Stimulated activated CD4-positive, alpha-beta T cell treated with anti-CD3 and anti-CD28 coated beads, Interleukin-15, amount 100 ng/mL, for 1 hour (primary cell): ENCODE measurements at places on chromosomes 4 and X.

DNA sequence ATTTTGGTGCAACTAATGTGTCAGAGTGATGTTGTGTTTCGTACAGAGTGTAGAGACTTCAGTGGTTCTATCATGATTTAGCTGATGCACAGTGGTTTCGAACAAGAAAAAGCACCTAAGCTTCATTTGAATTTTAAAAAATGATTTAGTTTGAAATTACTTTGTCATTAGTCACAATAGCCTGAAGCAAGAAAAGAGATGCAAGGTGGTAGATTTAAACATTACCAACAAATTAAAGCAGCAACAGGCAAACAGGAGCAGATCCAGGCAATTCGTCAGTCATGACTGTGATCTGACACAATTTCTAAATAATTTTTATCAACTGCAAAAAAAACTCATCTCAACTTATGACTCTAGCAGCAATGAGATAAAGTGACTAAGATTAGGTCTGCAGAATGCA, 24.6 kb upstream of the COX7B2 start:
- no peak for DNase-seq

DNA sequence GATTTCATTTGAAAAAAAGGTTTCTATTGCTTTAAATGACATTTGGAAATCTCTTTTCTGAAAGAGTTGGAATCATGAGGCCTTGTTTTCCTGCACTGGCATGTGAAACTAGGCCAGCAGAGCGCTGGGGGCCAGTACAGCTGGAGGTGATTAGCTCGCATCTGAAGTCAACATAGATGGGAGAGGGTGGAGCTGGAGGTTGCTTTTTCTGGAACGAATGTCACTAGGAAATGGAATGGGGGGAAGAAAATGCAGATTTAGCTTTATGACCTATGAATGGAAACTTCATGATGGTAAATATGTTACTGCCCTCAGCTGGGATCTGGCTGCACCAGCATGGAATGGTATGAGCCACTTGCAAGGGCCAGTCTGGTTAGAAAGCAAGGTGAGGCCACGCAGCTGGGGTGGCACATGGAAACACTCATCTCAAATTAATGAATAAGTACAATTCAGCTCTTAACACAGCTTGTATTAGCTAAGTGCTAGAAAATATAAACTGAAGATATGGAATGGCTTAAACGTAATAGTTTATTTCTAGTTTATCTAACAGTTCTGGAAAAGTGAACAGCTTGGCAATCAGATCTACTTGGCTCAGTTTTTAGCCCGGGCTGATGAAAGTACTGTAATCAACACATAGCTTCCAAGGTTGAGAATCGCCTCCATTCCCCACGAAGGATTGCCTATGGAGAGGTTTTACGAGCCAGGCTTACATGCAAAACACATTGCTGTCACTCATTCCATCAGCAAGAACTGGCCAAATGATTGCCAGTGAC, 32.5 kb downstream of the SLC10A6 start:
- DNase-seq: no peak

- DNase-seq: no peak
Observed at GRCh38 chr4:44237643-44238042, 211.0 kb downstream of the KCTD8 start.

- no peak for DNase-seq
Observed at GRCh38 chrX:150864127-150864526, 34.3 kb downstream of the CD99L2 start.

DNA sequence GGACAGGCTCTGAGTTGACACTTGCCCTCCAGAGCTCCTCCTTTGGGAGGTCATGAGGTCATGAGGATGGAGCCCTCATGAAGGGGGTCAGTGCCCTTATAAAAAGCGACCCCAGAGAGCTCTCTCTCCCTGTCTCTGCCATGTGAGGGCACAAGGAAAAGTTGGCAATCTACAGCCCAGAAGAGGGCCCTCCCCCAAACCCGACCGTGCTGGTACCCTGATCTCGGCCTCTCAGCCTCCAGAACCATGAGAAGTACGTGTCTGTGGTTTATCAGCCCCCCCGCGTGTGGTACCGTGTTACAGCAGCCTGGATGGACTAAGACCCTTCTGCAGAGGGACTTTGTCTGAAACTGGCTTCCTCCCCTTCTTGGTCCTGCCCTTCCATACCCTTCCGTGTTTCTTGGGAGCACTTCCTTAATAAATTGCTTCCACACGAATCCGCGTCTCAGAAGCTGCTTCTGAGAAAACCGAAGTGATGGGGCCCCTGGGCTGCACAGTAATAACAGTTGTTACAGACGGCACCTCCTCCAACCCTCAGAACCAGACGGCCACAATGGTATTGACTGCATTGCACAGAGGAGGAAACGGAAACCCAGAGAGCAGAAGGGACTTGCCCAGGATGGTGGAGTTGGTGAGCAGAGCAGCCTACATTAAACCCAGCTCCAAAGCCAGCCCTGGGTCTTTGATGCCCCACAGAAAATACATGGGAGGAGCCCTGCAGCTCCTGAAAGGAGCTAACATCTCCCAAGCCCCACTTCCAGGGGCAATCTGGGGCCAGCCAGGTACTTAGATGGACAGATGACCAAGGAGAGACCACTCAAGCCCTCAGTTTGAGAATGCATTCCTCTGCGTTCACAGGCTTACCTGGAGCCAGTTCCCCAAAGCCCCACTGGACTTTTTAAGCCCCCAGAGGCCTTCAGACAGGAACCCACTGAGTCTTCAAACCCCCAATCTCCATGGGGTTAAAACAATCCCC, 242.7 kb downstream of the BCOR start:
- DNase-seq: peak; percentile 57

GRCh38 chr4:70833675-70834074, 6.0 kb downstream of the GRSF1 start:
- no peak for DNase-seq

DNA sequence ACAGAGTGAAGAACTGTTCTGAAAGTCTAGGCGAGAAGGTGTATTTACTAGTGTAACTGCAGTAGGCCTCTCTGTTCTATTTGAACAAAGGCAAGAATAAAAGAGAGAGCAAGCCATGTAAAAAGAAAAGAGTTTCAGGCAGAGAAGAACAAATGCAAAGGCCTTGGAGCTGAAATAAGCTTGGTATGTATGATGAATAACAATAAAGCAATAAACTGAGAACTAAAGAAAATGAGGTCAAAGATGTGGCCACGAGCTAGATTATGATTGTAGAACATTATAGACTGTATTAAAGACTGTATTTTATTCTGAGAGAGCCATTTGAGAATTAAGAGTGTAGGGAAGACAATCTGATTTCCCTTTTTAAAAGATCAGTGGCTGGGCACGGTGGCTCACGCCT, 160.5 kb downstream of the LRBA start:
- no peak for DNase-seq

DNA sequence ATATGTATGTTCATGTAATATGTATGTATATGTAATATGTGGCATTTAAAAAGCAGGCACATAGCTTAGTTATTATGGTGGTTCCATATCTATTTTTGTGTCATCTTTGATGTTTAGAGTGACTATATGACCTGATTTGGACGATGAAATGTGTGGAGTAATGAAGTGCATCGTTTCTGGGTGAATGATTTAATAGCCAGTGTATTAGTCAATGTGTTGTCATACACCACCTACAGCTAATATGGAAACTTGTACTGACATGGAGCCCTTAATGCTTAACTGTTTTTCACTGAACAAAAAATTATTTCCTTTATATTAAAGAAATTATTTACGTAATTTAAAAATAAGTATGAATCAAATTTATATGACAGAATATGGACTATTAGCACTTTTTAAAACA, 292.3 kb upstream of the FSTL5 start:
- no peak for DNase-seq

- DNase-seq: no peak
Observed at GRCh38 chrX:72021975-72022374, 109.7 kb downstream of the RTL5 start.

DNA sequence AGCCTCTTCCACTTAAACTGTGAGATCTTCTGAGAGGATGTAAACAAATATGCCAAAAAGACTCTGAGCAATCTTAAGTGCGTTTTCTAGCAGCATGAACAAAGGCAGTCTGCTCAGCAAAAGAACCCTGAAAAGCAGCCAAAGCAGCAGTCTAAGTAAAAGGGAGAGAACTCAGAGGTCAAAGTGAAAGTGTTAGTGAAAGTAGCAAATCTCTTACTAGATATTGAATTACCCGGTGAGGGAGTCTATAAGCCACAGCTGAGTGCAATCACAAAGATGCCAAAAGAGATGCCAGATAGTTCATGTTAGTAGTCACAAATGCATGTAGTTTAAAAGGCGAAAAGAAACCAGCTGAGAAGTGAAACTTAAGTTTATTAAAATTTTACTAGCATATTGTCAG, 7.9 kb upstream of the GNRHR start:
- no peak for DNase-seq

- no peak for DNase-seq
Observed at GRCh38 chr4:115213716-115214115, 100.3 kb upstream of the NDST4 start.

DNA sequence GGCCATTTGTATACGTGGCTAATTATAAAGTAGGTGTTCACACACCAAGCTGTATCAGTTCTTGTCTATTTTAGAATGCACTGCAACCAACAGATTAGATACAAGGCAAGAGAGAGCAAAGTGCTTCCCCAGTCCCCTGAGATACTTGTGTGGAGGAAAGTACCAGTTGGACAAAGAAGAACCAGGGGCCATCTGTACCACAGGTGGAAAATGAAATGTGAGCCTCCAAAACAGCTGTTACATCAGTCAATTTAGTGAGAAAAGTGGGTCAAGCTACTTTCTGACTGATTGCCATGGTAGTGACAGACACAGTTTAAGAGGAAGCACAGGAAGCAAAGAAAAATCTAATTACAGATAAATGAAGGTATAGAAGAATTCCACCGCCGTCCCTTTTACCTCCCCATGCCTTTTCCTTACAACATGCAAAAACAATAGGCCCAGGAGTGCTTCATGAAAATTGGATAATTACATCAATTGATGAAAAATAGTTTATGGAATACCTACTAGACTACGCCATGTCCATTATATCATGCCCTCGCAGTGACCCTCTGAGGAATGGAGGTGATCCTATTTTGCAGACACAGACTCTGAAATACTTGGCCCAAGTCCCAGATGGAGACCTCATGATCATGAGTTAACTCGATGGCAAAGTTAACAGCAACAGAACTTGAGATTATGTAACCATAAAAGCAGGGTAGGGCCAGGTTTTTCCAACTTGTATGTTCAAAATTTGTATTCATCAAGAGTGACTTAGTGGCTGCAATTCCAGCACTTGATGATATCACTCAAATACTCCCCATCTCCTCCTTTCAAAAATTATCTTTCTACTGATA, 15.8 kb downstream of the SMPX start:
- no peak for DNase-seq

DNA sequence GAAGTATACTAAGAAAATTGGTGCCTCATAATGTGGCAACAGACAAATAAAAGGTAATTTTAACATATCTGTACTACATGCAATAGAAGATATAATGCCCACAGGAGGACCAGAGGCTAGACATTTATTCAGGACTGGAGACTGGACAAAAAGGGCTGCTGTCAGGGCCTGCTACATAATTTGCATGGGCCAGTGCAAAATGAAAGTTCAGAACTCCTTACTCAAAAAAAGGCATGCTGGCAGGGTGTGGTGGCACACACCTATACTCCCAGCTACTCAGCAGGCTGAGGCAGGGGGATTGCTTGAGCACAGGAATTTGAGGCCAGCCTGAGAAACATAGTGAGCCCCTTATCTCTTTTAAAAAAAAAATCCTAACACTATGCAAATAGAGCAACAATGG, 12.4 kb upstream of the MAOA start:
- DNase-seq: no peak

DNA sequence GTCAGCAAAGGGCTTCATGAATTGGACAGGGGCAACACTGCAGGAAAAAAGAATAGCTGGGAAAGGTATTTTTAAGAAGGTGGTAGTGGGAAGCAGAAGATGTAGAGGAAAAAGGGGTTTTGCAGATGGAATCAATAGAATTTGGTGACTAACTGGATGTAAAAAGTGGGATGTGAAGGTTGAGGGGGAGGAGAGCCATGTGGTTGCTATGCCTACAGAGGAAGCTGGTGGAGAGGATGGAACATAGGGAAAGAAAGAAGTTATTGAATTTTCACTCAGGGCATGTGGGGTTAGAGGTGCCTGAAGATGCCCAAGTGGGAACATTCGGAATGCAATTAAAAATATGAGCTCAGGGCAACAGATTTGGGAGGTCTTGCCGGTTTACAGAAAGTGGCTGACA, 33.0 kb downstream of the REELD1 start:
- no peak for DNase-seq

DNA sequence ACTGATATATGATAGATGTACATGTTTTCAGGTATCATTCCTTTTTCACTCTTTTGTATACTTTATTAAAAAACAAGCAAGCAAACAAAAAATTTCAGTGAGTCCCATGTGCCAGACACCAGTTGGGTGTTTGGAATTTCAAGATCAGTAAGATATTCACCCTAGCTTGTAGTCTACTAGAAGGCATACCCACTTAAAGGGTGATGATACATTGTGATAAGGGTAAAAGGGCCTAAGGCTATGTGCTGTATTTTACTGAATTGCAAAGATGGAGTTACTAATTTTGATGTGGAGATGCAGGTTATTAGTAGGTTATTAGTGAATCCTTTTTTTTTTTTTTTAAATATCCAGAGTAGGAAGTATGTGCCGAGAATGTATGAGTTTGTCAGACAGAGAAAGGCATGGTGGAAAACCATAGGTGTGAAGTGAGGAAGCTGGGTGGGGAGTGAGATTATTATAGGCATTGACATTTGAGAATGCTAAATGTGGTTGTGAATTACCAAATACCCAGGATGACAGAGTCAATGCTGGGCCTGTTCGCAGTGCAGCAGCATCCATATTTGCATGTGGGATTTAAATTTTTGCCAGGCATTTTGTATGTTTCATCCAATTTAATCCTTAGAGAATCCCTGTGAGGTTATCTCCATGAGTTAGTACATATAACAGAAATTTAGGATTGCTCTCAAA, 10.1 kb downstream of the STIM2 start:
- no peak for DNase-seq

DNA sequence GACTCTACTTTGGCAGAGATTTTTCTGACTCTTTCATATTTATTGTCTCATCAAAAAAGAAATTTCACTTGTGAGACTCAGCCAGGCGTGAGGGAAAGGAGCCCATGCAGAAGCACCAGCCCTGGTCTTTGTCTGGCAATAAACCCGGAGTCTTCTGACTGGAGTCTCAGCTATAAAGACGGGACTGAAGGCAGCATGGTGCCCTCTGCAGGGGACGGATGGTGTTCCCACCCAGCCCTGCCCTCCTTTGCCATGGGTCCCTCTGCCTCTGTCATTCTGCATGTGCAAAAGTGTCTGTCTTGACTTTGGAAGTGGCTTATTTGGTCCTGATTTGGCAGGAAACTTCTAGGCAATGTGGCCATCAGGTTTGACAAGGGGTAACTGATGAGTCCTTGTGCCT, 14.2 kb downstream of the ZNF185 start:
- DNase-seq: no peak

DNA sequence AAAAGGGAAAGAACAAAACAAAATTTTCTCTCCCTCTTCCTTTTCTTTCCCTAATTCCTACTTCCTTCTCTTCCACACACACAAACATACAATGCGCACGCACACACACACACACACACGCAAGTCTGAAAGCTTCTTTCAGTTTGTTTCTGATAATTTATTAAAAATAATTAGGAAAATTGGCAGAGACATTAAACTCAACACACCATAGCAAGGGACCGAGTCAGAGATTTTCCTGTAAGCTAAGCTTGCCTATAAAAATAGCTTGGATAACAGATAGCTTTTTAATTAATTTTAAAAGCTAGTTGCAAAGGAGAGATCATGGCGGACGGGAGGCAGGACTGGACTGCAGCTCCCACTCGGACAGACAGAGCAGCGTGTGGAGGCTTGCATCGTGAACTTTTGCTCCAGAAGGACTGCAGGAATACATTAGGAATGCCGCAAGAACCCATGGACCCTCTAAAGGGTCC, 92.6 kb upstream of the MAPK10 start:
- no peak for DNase-seq
